Activated T-helper 9 cell treated with anti-CD3 and anti-CD28 coated beads, Interleukin-2, amount 50 U/mL, for 16 hours (primary cell): ENCODE measurements at places on chromosomes 2 and 18.

GRCh38 chr18:51278045-51278649 lies 80.7 kb upstream of the MEX3C start:
- no peak for DNase-seq

DNA sequence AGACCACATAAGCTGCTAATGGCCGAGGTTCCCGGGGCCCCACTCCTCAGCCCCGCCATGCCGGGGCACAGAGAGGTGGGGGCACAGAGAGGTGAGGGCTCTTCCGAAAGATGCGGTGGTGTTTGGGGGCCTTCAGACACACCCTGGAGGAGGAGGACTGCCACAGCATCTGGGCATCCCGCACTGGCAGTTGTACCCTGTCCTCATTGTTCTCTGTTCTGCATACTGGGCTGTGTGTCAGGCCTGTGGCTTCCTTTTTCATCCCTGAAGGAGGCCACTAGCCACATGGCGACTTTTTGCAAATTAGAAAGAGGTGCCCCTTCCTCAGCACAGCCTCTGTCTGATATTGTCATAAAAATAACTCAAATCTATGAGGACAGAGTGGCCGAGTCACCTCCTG lies 150.1 kb downstream of the CTIF start:
- DNase-seq = no peak

DNA sequence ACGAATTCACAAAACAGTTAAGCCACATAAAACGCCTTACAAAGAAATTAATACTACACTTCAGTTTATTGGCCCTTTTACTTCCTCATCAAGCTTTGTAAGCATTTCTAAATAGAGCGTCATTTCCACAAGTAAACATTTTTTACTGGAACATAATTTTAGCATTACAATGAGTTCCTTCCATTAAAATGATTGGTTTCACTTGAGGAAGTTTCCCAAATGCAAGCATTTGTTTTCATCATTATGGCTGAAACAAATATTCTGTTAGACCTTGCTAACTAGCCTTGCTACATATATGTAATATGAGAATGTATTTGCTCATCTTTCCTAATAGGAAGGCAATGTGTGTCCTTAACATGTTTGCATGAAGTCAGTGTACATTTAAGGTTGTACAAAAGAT lies 579.1 kb downstream of the IRS1 start:
- no peak for DNase-seq

- no peak for DNase-seq
These were observed 80.3 kb downstream of the DYNAP start for GRCh38 chr18:54671291-54671881.

DNA sequence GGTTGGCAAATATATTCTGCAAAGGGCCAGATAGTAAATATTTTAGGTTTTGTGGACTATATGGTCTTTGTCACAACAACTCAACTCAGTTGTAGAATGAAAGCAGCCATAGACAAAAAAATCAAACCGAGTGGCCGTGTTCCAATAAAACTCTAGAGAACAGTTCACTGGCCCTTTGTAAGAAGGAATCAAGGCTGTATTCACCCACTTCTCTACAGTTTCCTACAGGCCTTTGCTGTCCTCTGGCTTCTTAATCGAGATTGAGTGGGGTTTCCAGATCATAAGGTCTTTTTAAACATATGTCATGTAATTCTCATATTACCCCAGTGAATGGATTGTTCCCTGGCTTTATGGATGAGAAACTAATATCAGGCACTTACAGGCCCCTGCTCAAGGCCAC lies 448.9 kb upstream of the ETAA1 start:
- no peak for DNase-seq

DNA sequence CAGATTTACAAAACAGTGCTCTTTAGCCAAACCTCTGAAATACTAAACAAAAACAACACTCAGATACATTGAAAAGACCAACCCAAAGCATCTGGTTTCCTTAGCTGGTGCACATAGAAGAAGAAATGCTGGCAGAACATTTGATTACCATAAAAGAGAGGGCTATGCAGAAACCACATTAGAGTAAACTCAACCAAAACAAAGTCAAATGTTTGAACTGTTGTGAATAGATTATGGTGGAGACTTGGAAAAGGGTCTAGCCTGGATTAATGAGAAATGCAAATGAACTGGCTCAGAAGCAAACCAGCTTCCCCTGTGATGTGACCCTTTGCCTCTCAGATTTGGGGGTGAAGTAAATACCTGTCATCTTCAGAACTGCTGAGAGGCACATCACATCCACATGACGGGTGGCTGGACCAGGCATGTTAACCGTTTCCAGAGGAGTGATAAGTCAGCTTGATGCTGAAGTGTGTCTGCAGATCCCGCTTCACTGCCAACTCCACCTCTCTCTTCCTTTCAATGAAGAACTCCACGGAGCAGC lies 153.0 kb downstream of the NRP2 start:
- DNase-seq = no peak

DNA sequence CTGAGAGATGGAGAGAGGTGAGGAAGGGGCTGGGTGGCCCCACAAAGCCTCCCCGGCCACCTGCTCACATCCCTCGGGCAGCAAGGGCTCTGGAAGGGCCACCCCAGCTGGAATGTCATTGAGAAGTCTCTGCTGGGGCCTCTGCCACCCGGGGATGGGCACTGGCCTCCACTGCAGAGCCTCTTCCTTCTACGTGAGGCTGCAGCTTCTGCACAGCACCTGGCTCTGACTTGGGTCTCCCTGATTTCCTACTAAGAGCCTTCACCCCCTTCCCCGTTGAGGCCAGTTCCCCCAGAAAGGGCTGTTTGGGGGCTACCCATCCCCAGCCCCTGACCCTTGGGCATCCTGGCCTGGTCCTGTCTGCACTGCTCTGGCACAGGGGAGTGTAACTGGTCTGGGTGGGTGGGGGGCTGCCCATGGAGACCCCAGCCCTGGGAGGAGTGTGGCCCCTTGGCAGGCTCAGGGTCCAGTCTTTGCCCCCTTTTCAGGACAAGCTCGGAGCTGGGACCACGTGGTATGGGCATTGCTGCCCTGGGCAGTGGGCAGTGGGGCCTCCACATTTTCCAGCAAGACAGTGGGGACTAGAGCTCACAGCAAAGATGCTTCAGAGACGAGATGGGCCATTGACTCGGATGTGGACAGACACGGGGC lies 5.6 kb downstream of the PDCD1 start:
- DNase-seq = no peak

DNA sequence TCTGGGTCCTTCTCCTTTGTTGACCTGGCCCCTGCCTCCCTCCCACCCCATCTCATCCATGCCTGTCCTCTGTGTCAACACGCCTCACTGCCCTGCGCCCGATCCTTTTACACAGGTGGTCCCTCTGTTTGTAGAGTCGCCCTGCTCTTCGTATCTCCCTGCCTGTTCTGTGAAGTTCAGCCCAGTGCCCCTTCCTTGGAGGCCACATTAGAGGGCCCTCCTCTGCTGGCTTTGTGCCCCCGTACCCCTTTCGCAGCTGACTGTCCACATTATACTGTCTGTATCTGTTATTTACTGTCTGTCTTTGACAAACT lies 25.5 kb downstream of the ASAP2 start:
- no peak for DNase-seq

GRCh38 chr2:158458617-158458920 lies 1.8 kb downstream of the PKP4 start:
- no peak for DNase-seq

DNA sequence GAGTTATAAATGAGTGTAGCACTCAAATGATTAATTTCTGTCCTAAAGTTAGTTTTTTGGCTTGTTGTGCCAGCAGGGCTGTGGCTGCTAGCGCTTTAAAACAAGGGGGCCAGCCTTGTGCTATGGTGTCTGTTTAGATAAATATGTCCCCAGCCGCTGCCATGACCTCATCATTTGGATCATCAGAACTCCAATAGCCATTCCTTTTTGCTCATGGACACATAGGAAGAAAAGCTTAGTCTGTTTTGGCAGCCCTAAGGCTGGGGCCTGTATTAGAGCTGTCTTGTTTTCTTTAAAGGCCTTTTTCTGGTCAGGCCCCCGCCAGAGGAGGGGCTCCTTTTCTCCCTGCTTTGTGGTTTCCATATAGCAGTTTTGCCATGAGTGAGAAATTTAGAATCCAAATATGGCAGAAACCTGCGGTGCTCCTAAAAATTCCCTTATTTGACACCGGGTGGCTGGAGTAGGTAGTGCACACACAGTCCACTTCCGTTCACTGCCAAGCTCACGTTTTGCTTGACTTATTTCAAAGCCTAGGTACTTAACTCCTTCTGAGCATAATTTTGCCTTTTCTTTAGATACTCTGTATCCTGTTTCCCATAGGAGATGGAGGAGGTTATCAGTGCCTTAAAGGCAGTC lies 60.4 kb upstream of the SLC35G4 start:
- no peak for DNase-seq

GRCh38 chr18:58253871-58254270 lies 209.8 kb downstream of the NEDD4L start:
- DNase-seq = no peak

DNA sequence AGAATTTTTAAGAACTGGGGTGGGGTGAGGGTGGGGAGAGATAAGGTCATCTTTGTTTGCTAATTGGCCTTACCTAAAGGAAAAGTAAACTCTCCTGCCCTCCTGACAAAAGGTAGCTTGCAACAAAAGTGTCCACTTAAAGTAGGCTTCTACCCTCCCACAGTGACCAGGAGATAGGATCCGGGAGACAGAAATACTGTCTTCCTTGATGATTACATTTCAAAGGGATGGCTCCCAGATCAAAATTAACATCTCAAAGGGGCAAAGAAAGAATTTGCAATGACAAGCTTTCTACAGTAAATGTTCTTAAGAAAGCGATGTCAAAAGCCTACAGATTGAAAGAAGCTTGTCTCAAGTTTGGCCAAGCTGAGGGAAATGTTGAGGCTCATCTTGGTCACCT lies 775.3 kb downstream of the CPS1 start:
- no peak for DNase-seq

GRCh38 chr2:102253140-102253752 lies 58.1 kb upstream of the IL1RL1 start:
- DNase-seq = no peak

GRCh38 chr2:37394263-37394662 lies 49.8 kb downstream of the QPCT start:
- no peak for DNase-seq

DNA sequence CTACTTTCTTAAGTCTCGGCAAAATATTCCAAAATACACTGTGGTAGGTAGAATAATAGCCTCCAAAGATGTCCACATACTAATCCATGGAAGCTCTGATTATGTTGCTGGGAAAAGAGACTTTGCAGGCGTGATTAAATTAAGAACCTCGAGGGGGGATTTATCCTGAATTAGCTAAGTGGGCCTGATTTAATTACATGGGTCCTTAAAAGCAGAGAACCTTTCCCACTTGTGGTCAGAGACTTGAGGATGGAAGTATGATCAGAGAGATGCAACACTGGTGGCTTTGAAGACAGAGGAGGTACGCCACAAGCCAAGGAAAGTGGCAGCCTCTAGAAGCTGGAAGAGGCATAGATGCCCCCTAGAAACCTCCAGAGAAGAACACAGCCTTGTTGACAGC lies 2.8 kb downstream of the DYM start:
- DNase-seq = no peak

DNA sequence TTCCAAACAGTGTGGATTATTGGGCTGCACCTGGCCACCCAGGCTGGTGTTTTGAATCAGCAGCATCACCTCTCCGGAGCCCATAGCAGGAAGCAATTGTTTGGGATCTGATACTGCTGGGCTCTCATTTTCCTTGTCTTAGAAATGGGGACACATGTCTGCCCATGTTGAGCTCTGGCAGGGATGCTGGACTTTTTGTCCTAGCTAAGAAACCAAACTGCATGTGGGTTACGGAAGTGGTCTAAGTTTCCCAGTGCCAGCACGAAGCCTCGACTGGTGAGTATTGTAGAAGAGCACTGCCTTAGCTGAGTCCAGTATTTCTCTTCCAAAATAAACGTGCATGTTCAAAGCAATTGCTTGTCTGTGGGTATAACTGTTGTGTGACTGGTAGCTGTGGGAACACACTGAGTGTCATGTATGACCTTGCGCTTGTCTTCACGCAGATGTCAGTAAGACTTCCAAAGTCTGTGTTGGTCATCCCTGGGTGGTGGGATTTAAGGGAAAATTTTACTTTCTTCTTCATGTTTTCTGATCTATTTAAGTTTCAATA lies 43.6 kb downstream of the SH3RF3 start:
- DNase-seq = no peak

GRCh38 chr2:232049350-232049749 lies 87.8 kb downstream of the DIS3L2 start:
- no peak for DNase-seq

DNA sequence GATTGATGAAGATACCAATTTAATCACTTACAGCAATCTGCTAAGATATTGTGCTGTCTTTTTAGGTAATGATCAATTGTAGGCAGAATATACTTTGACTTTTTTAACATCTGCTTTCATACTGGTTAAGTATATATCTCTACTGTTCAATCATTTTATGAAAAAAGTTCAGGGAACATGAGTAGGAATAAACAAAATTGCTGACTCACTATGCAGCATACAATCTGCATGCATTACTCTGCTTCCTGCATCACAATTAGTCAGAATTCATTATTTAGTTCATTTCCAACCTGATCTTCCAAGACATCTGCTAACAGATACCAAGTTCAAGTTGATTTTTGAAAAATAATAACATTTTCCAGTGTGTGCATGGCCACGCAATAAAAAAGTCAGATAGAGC lies 1430.4 kb upstream of the LRRTM1 start:
- DNase-seq = no peak

- DNase-seq = no peak
These were observed 95.3 kb upstream of the GLS start for GRCh38 chr2:190785334-190785733.

DNA sequence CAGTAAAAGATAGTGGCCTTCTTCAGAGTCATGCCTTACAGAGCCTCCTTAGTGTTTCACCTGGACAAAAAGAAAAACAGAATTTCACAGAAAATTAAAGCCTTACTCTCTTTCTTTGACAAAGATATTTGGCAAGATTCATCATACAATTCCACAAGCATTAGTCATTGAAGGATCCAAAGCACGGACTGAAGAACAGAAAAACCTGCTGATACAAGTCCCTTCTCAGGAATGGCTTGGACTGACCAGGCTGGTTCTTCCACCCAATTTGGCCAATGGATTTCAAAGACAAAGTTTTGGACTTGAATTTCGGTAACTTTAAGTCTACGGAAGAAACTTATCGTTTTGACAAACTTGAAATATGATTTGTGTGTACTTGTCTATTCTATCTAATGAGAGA lies 39.1 kb upstream of the GALNT3 start:
- no peak for DNase-seq

GRCh38 chr2:12031866-12032265 lies 285.4 kb downstream of the LPIN1 start:
- DNase-seq = no peak

GRCh38 chr2:226738191-226738820 lies 61.3 kb downstream of the IRS1 start:
- DNase-seq = no peak
